ENCODE measurements at places on chromosomes 13 and 19.

GRCh38 chr13:40781717-40782116 is 7.7 kb upstream of the SLC25A15 start:
- no peak for DNase-seq

GRCh38 chr19:14073925-14074838 is 1.6 kb downstream of the MISP3 start:
- DNase-seq = no peak

- no peak for DNase-seq
These were observed 690 bp downstream of the KMT2B start for GRCh38 chr19:35718345-35719041.

DNA sequence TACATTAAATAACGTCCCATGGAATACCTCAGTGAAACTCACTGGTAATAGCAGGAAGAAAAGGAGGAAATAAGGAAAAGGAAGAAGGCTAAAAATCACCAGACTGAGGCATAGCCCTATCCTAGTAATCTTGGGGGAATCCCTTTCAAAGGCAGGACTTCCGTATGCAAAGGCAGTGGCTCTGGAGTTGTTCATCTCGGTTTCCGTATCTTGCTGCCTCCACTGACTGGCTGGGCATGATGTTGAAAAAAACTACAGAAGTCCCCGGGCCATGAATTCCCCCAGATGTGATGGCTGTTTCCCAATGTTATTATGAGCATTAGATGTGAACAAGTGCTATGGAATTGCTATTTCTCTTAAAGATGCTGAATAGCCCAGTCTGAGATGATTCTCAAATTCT is 5.5 kb downstream of the FPR2 start:
- no peak for DNase-seq

GRCh38 chr13:27592865-27593264 is 27.5 kb downstream of the LNX2 start:
- DNase-seq = no peak

DNA sequence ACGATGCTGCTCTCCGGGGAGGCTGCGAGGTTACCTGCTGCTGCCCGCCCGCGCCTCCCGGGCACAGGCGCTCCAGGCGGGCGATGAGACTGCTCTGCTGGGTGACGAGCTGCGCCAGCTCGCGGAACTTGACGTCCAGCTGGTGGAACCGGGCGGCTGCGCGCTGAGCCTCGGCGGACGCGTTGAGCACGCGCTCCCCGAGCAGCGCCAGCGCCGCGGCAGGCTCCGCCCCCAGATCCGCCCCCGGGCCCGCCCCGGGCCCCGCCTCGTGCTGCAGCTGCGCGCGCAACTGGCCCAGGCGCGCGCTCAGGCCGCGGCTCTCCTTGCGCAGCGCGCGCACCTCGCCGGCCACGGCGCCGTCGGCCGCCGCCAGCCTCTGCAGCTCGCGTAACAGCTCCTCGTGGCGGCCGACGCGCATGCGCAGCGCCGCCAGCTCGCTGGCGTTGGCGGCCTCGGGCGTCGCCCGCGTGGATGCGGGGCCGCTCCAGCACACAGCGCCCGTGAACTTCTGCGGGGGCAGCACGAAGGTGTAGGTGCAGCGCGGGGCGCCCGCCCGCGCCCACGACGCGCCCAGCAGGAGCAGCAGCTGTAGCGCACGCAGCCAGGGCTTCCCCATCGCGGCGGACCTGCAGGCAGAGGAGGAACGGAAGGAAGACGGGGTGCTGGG is 6.4 kb downstream of the ANGPTL6 start:
- peak; percentile 78 for DNase-seq

GRCh38 chr13:111663953-111664421 is 343.5 kb downstream of the TEX29 start:
- no peak for DNase-seq

GRCh38 chr13:74136084-74136658 is 2.0 kb upstream of the KLF12 start:
- peak; percentile 16 for DNase-seq

- DNase-seq = no peak
These were observed 11.3 kb downstream of the PRKCSH start for GRCh38 chr19:11446652-11447301.

DNA sequence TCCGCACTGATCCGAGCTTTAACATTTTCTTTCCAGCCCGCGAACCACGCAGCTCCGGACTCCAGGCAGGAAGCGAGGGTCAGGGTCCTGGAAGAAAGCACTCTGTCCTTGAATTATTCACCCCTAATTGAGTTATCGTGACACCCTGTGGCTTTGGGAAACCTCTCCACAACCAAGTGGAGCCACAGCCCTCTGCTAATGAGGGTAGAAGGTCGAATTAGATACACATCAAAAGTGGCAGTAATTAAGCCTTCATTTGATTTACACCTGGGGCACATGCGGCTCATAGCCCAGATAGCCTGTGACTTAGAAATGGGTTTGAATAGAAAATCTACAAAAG is 15.9 kb upstream of the RNF17 start:
- no peak for DNase-seq

GRCh38 chr13:108120302-108120701 is 95.0 kb downstream of the LIG4 start:
- no peak for DNase-seq

DNA sequence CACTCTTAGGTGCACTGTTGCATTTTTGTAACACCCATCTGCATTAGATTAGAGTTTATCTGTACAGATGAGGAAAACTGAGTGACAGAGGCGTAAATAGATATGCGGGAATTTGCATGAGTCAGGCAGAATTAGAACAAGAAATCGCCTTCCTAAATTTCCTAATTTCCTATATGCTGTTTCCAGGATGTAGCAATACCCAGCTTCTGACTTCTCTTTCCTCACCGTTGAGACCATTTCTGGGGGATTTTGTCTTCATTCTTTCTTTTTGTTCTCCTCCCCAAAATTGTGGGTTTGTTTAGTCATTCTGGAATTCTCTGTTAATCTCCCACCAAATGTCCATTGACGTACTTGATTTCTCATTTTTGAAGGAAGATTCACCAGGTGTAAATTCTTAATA is 10.6 kb upstream of the ZNF792 start:
- no peak for DNase-seq

- no peak for DNase-seq
These were observed 1.2 kb upstream of the SLC27A1 start for GRCh38 chr19:17469092-17469480.

DNA sequence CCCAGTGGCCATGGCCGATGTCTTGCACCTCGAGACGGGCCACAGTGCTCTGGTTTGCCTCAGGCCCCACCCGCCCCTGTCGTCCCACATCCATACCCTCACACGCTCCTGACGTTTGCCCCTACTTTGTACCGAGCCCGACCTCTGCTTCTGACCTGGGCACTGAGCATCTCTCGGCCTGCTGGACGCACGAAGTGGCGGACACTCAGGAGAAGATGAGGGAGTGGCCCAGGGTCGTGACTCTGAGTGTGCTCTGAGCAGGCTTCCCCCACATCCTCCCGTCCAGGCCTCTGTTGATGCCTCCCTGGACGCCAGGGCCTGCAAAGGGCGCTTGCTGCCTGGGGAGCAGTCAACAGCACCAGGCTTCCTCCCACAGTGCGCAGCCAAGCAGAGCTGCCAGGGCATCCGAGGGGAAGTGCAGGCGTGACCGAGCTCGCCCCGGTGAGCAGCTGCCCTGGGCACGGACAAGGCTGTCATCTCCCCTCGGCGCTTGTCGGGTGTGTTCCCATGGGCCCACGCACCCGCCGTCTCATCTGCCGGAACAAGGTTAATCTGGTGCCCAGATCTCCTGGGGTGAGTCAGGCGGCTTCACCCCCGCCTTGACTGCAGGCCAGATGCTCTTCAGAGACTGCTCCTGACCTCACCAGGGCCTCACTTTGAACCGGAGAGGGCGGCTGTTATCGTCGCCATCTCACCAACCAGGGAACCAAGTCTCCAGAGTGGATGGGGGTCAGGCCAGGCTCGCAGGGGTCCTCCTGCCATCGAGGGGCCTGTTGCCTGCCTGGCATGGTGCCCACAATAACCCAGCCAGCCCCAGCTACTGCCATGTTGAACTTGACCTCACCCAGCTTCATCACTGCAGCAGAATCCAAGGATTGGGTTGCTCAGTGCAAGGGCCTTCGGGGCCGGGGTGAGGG is 27.2 kb downstream of the COMP start:
- no peak for DNase-seq

DNA sequence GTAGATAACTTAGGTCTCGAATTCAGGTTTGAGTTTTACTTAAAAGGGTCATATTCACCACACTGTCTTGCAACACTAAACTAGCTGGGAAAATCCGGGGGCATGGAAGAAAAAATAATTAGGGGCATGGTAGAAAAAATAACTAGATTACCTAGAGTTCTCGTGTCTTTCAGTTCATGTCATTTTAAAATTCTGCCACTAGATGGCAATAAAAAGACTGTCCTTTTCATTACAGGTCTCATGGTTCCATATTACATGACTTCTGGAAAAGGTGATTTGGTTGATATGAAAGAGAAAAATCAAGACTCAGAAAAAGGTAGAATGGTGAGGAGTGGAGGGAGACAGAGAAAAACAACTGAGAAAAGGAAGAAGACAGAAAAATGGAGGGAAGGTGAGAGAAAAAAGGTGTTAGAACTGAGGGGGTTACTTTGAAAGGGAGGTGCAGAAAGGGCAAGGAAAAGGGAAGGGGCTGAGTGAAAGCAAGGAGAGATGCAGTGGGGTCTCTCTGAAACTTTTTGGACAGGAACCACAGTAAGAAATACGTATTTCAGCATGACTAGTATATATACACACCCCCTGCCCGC is 299.0 kb downstream of the KLF12 start:
- DNase-seq = no peak

DNA sequence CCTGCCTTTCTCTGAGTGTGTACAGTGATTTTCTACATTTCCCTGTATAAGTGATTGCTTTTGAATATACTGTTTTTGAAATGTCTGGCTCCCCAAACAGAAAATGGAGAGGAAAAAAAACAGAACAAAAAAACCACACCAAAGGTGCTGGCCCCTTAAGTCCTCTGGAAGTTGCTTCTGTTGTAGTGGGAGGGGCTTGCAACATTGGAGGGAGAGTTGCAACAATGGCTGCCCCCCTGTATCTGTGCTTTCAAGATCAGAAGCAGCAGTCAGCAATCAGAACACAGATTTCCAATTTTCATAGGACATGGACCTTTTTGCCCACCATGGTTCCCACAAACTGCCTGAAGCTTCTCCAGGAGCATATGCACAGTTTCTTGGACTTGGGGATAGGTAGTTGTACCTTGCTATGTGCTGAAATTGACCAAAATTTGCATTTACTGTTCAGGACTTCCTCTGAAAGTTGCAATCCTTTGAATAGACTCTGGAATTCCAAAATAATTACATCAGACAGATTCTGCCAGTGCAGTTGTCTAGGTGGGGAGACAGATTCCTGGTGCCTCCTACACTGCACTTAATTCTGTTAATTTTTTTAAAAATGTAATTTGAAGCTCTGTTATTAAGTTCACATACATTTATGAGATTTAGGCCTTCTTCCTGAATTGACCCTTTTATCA is 13.8 kb downstream of the BIVM start:
- no peak for DNase-seq

DNA sequence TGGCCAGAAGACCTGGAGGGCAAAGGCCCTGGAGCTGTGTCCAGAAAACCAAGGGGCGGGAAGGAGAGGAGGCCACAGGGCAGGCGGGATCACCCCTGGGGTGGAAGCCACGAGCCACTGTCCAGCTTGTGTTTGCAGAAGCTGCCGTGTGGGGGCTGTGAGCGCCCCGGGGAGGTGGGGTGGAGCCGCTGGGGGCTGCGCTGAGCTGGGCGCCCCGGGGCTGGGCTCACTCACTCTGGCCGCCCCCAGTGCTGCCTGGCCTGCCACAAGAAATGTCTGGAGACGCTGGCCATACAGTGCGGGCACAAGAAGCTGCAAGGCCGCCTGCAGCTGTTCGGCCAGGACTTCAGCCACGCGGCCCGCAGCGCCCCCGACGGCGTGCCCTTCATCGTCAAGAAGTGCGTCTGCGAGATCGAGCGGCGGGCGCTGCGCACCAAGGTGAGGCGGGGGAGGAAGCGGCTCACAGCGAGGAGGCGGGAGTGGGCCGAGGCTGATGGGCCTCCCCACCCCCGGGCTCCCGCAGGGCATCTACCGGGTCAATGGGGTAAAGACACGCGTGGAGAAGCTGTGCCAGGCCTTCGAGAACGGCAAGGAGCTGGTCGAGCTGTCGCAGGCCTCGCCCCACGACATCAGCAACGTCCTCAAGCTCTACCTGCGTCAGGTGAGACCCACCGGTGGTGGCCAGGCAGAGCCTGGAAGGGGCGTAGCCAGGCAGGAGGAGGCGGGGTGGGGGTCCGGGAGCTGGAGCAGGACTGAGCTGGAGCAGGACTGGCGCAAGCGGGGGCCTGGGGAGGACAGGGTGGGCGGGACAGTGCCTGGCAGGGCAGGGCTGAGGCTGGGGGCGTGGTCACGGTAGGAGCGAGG is 13.6 kb downstream of the POLR2E start:
- DNase-seq = no peak

- DNase-seq = no peak
These were observed 56.0 kb upstream of the RGCC start for GRCh38 chr13:41401366-41401765.

DNA sequence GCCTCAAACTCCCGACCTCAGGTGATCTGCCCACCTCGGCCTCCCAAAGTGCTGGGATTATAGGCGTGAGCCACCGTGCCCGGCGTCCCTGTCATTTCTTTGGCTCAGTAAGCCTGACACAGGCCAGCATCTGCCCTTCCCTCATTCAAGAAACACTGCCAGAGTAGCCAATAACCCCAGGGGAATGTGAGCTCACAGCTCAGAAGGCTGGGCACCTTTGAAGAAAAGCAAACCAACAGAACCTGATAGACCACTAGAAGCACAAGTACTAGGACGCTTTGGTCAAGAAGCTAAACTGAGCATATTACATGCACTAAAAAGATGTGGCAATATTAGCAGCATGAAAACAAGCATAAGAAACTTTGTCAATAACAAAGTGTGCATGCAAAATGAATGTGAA is 14.2 kb downstream of the SIGLEC5 start:
- DNase-seq = no peak

DNA sequence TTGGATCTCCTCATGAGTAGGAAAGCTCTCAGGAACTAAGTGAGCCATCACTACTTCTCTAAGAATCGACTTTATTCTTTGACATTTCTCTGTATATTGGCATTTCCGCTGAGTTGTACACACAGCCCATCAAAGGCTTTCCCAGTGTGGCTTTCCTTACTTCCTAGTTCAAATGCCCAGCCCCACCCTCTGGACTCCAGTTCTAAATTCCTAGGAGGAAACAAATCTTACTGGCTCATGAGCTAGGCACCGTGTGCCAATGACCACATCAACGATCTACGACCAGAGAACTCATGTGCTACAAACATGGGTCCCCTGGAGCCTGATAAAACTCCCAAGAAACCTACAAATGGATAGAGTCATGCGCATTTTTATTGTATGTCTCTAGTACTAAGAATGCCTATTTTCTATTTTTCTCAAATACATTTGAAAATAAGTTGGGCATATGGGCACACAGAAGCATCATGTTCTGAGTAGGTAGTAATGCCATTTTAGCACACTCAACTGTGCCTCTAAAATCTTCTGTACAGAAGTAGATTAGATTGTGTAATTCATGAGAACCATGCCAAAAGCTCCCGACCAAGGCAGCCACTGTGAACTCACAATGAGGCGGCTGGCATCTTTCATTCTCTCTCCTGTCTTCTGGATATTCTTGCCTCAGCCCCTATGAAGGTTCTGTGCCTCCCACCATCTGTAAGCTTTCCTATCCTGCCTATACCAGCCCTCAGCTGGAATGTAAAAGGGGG is 10.5 kb upstream of the RAP2A start:
- no peak for DNase-seq

GRCh38 chr19:5804516-5805461 is at the start of gene NRTN:
Gene NRTN (plus strand): TSS chr19:5805067. CDS start chr19:5824166, 19,099 bp downstream.
- no peak for DNase-seq

GRCh38 chr13:50699874-50700663 is 143.4 kb downstream of the DLEU7 start:
- no peak for DNase-seq

Data from amniotic stem cell (primary cell).